Astrocyte (in vitro differentiated cells and primary cell): ENCODE measurements at places on chromosomes 11 and 22.
A peak's percentile ranks its signal among the peaks of the same experiment; 100 is the strongest.

GRCh38 chr11:862696-863022 is 20.0 kb downstream of the TSPAN4 start:
- no peak for DNase-seq
- no peaks in the 10 kb centered on the region for H3K36me3 ChIP-seq
- no peak overlapping the region for H3K4me3 ChIP-seq

GRCh38 chr11:14582793-14583192 is 60.8 kb upstream of the PDE3B start:
- no peak overlapping the region for H3K4me3 ChIP-seq
- no peak overlapping the region for H3K27ac ChIP-seq
- no peaks in the 10 kb centered on the region for H3K36me3 ChIP-seq
- H3K4me1 ChIP-seq = no peaks in the 10 kb centered on the region
- no peaks in the 10 kb centered on the region for H3K27me3 ChIP-seq
- no peak for DNase-seq

- peaks cover 4% of the 10 kb centered on the region for H3K27me3 ChIP-seq
- no peak overlapping the region for H3K27ac ChIP-seq
- peak overlapping the region; percentile 36 for H3K4me3 ChIP-seq
- no peaks in the 10 kb centered on the region for H3K36me3 ChIP-seq
Observed at GRCh38 chr22:18022876-18023275, 1.5 kb downstream of the MICAL3 start.

- no peaks in the 10 kb centered on the region for H3K36me3 ChIP-seq
- H3K27me3 ChIP-seq = no peaks in the 10 kb centered on the region
- H3K4me1 ChIP-seq = no peaks in the 10 kb centered on the region
- no peak overlapping the region for H3K27ac ChIP-seq
- H3K4me3 ChIP-seq = no peak overlapping the region
- no peak for DNase-seq
Observed at GRCh38 chr11:30522536-30523243, 63.5 kb downstream of the MPPED2 start.

- peaks cover 11% of the 10 kb centered on the region for H3K4me1 ChIP-seq
- H3K36me3 ChIP-seq = no peaks in the 10 kb centered on the region
- no peak overlapping the region for H3K4me3 ChIP-seq
- H3K27me3 ChIP-seq = no peaks in the 10 kb centered on the region
Observed at GRCh38 chr11:115892016-115892415, 387.8 kb upstream of the CADM1 start.

GRCh38 chr11:23211221-23211620 is 350.9 kb upstream of the CCDC179 start:
- peak; percentile 44 for DNase-seq
- no peaks in the 10 kb centered on the region for H3K36me3 ChIP-seq
- H3K4me3 ChIP-seq = no peak overlapping the region

GRCh38 chr11:9285850-9286587 is 20.9 kb upstream of the DENND5A start:
- no peak overlapping the region for H3K27ac ChIP-seq
- no peaks in the 10 kb centered on the region for H3K36me3 ChIP-seq
- H3K4me1 ChIP-seq = no peaks in the 10 kb centered on the region
- DNase-seq = no peak
- H3K27me3 ChIP-seq = no peaks in the 10 kb centered on the region

- no peaks in the 10 kb centered on the region for H3K36me3 ChIP-seq
- H3K4me3 ChIP-seq = no peak overlapping the region
- H3K27me3 ChIP-seq = no peaks in the 10 kb centered on the region
- no peaks in the 10 kb centered on the region for H3K4me1 ChIP-seq
Observed at GRCh38 chr11:111363985-111364384, 15.1 kb downstream of the POU2AF1 start.

GRCh38 chr22:49451070-49451840 is 376.4 kb downstream of the BRD1 start:
- H3K4me3 ChIP-seq = no peak overlapping the region
- H3K36me3 ChIP-seq = no peaks in the 10 kb centered on the region
- no peak for DNase-seq
- no peak overlapping the region for H3K27ac ChIP-seq
- no peaks in the 10 kb centered on the region for H3K4me1 ChIP-seq
- peaks cover 2% of the 10 kb centered on the region for H3K27me3 ChIP-seq

DNA sequence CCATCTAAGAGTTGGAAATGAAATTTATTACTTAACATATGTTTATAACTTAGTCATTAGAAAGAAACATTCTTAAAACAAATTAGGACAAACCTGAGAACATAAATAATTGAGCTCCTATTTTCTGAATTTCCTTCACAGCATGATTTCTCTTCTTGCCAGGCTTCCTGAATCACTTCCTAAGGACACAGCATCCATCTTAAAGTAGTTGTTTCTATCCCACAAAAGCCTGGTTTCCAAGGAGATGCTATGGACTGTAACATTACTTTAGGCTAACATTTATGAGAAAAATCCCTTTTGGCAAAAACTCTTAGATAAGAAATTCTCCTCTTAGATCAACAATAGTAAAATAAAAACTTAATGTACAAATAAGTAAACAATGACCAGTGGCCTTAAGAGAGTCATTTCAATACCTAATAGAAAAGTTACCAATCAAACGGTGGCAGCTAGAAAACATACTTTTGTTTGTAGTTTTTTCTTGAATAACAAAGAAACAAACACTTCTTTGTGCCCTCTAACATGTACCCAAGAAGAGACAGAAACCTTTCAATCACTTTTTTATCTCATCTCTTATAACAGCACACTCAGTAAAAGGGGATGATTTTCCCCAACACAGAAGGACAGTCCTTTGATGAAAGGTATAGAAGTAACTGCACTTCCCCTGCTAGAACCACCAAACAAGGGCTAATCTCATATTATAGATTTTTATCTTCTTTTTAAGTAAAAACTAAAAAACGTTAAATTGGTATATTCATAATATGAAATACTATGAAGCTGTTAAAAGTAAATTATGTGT is 74.5 kb downstream of the TTC28 start:
- no peaks in the 10 kb centered on the region for H3K27me3 ChIP-seq
- no peak for DNase-seq
- H3K4me3 ChIP-seq = no peak overlapping the region
- no peaks in the 10 kb centered on the region for H3K36me3 ChIP-seq

DNA sequence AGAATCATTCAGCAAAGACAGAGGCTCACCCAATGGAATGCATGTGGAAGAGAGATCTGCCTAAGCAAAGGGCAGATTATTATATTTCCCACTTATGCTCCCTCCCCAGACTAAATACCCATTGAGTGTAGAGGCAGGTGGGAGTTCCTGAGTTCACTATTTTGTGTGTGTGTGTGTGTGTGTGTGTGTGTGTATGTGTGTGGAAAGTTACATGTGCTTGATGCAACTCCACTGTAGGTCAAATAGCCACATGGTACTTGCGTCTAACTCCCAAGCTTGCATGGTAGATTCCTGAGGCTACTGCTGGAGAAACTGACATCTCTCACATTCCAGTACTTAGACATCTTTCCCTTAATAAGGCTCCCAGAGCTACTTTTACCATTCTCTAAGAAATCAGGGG is 3.4 kb upstream of the COPB1 start:
- peaks cover 36% of the 10 kb centered on the region for H3K36me3 ChIP-seq
- no peak overlapping the region for H3K4me3 ChIP-seq
- H3K4me1 ChIP-seq = no peaks in the 10 kb centered on the region
- no peak for DNase-seq

GRCh38 chr11:88521799-88522201 is 184.3 kb upstream of the CTSC start:
- peaks cover 8% of the 10 kb centered on the region for H3K4me1 ChIP-seq
- H3K27ac ChIP-seq = no peak overlapping the region
- no peaks in the 10 kb centered on the region for H3K27me3 ChIP-seq
- H3K4me3 ChIP-seq = no peak overlapping the region

- no peaks in the 10 kb centered on the region for H3K36me3 ChIP-seq
- peaks cover 12% of the 10 kb centered on the region for H3K4me1 ChIP-seq
- H3K4me3 ChIP-seq = no peak overlapping the region
- H3K27ac ChIP-seq = no peak overlapping the region
- H3K27me3 ChIP-seq = no peaks in the 10 kb centered on the region
- DNase-seq = no peak
Observed at GRCh38 chr11:75820645-75821044, 5.6 kb downstream of the UVRAG start.

DNA sequence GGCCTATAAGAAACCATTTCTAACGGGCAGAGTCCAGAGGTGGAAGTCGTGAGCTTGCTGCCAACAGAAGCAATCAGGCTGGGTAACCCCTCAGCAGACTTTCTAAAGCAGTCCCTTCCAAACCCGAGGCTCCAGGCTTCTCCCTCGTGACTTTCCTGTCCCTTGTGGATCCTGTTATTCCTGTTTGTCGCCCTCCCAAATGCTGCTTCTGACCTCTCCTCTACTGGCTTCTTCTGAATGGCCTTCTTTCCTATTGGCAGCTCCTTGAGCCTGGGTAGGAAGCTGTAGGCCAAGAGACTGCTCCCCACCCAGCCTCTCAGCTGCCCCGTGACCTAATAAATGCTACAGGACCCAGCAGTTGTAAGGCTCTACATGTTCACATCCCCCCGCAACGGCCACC is 35.0 kb downstream of the MAFF start:
- H3K36me3 ChIP-seq = peaks cover 19% of the 10 kb centered on the region
- no peak overlapping the region for H3K4me3 ChIP-seq
- H3K27me3 ChIP-seq = no peaks in the 10 kb centered on the region
- H3K4me1 ChIP-seq = peaks cover 32% of the 10 kb centered on the region
- H3K27ac ChIP-seq = no peak overlapping the region

- no peak overlapping the region for H3K4me3 ChIP-seq
- H3K27ac ChIP-seq = no peak overlapping the region
- peaks cover 23% of the 10 kb centered on the region for H3K27me3 ChIP-seq
- no peaks in the 10 kb centered on the region for H3K36me3 ChIP-seq
- DNase-seq = no peak
Observed at GRCh38 chr11:61174273-61174672, 13.0 kb upstream of the VPS37C start.

DNA sequence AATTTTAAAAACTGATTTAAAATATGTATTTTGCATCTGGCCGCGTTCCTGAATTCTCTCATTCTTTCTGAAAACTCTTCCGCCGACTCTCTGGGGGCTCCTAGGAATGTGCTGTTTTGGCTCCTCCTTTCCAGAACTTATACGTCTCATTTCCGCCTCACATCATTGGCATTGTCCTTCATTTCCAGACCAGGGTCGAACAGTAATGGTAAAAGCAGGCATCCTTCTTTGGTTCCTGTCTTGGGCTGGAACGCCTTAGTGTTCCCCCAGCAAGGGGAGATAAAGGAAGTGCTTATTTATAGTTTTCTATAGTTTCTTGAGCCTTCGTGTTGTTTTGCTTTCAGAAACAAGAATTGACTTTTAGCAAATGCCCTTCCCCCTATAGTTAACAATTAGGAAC is 10.9 kb upstream of the TNNT3 start:
- no peaks in the 10 kb centered on the region for H3K36me3 ChIP-seq
- DNase-seq = no peak
- no peak overlapping the region for H3K27ac ChIP-seq
- H3K4me3 ChIP-seq = peak overlapping the region; percentile 10
- H3K27me3 ChIP-seq = peaks cover 14% of the 10 kb centered on the region

GRCh38 chr11:30206249-30206996 is 24.4 kb upstream of the FSHB start:
- H3K27ac ChIP-seq = no peak overlapping the region
- no peaks in the 10 kb centered on the region for H3K4me1 ChIP-seq
- DNase-seq = no peak

DNA sequence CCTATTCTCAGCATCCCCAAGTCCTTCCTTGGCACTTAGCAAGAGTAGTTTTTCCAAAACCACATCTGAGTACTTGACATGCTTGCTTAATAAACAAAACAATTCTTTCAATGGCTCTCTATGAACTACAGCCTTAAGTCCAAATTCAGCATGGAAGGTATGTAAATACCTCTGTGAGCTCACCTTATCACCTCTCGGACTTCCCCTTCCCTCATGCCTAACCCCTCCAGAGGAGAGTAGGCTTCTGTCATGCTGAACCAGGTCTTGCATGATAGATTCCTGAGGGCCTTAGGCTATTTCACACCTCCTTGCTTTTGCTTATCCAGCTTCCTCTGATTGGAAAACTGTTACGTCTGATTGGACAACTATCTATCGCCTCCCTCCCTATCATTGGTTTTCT is 312.9 kb upstream of the CCDC90B start:
- H3K27me3 ChIP-seq = no peaks in the 10 kb centered on the region
- no peak overlapping the region for H3K4me3 ChIP-seq
- H3K36me3 ChIP-seq = no peaks in the 10 kb centered on the region
- H3K4me1 ChIP-seq = no peaks in the 10 kb centered on the region

DNA sequence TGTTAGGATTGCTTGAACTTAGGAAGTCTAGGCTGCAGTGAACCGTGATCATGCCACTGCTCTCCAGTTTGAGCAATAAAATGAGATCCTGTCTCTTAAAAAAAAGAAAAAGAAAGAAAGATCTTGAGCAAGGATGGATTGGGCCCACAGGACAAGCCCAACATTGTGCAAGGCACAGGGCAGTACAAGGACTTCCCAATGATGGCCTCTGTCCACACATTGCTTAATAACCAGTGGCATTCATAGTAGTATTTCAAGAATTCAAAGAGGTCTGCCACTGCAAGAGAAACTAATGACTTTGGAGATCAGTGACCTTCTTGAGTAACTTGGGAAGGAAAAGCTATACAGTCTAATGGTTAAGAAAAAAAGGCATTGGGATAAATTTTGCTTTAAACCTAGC is 44.6 kb downstream of the SEZ6L start:
- DNase-seq = no peak
- no peaks in the 10 kb centered on the region for H3K4me1 ChIP-seq
- no peaks in the 10 kb centered on the region for H3K36me3 ChIP-seq
- H3K27ac ChIP-seq = no peak overlapping the region
- no peak overlapping the region for H3K4me3 ChIP-seq

DNA sequence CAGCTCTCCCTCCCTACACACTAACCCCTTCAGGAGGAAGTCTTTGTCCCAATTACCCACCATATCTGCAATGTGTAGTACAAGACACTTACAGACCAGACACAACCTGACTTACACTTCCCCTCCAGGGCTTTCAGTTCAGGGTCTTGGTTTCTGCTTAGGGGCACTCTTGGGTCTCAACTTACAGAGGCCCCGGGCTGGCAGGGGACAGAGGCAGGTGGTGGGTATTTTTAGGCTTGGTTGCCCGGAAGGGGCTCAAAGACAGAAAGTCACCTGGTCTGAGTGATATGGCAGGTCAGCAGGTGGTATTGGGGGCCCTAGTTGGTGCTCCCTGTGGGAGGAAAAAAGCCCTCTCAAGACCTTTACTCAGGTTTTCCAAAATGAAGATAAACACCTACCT is 3.4 kb upstream of the TMEM184B start:
- H3K4me1 ChIP-seq = peaks cover 14% of the 10 kb centered on the region
- H3K27me3 ChIP-seq = no peaks in the 10 kb centered on the region
- no peak for DNase-seq
- no peak overlapping the region for H3K27ac ChIP-seq
- no peak overlapping the region for H3K4me3 ChIP-seq

GRCh38 chr11:102416976-102417375 is 35.6 kb downstream of the TMEM123 start:
- H3K4me1 ChIP-seq = no peaks in the 10 kb centered on the region
- no peaks in the 10 kb centered on the region for H3K27me3 ChIP-seq
- no peak overlapping the region for H3K4me3 ChIP-seq
- DNase-seq = no peak
- no peak overlapping the region for H3K27ac ChIP-seq
- no peaks in the 10 kb centered on the region for H3K36me3 ChIP-seq

- H3K27me3 ChIP-seq = no peaks in the 10 kb centered on the region
- H3K4me1 ChIP-seq = no peaks in the 10 kb centered on the region
- no peak overlapping the region for H3K27ac ChIP-seq
Observed at GRCh38 chr11:60502221-60502775, 9.7 kb downstream of the MS4A12 start.

- DNase-seq = no peak
- no peak overlapping the region for H3K4me3 ChIP-seq
- peaks cover 8% of the 10 kb centered on the region for H3K4me1 ChIP-seq
Observed at GRCh38 chr11:45141631-45142030, 4.8 kb upstream of the PRDM11 start.

GRCh38 chr11:128424271-128424711 is 163.1 kb downstream of the ETS1 start:
- H3K27me3 ChIP-seq = no peaks in the 10 kb centered on the region
- peak; percentile 38 for DNase-seq
- peaks cover 16% of the 10 kb centered on the region for H3K4me1 ChIP-seq
- no peak overlapping the region for H3K27ac ChIP-seq
- no peaks in the 10 kb centered on the region for H3K36me3 ChIP-seq
